ENCODE measurements at places on chromosomes 1 and 21.
A peak's percentile ranks its signal among the peaks of the same experiment; 100 is the strongest.

GRCh38 chr1:161132410-161133219 lies at the start of gene DEDD:
Gene DEDD, minus strand, starts transcription at chr1:161132667. Its CDS starts 8,205 bp downstream, at chr1:161124462.
- DNase-seq, result peak; percentile 79

GRCh38 chr1:54323324-54323739 lies 82.9 kb downstream of the SSBP3 start:
- no peak for DNase-seq

DNA sequence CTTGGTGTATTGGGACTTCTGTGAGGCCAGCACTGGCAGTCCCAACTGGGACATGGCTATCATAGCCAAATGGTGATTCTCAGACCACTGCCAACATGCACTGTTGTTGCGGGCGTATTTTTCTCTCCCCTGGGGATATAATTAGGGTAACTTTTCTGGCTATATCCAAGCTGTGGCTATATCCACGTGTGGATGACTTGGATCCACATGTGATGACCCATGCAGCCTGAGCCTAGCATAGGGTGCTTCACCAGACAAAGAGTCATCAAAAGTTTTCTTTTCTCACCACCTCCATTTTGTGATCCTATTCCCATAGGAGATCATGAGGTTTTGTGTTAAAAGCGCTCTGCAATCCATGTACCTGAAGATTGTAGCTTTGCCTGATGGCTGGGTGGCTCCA lies 51.2 kb upstream of the CSF3R start:
- DNase-seq, result no peak

- no peak for DNase-seq
These were observed 612.6 kb downstream of the MRPL39 start for GRCh38 chr21:24994717-24995116.

GRCh38 chr1:100354971-100355394 lies 2.7 kb downstream of the CDC14A start:
- DNase-seq, result no peak

GRCh38 chr1:11924334-11925195 lies 1.7 kb downstream of the KIAA2013 start:
- DNase-seq, result no peak

DNA sequence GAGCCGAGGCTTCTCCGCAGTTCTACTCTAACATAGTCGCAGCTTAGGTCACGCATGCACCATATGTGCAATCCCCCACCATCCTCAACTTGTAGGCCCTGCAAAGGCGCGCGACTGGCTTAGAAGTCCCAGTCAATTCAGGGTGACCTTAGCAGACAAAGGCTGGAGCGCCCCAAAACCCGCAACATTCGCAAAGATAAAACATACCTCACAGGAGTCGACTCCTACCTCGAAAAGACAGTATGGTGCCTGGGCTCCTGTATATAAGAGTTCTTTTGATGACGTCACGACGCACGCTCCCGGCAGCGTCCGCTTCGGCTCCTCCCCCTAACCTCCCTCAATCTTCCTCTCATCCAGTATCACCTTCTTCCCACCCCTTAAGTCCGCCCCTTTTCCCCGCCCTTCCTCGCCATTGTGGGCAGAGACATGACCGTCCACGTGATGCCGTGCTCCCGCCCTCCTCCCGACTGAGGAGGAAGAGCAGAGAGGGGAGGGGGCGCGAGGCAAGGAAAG lies at the start of gene GAS5:
Gene GAS5, minus strand, starts transcription at position 237 of the 513 bp plus-strand sequence.
- peak; percentile 99 for DNase-seq

DNA sequence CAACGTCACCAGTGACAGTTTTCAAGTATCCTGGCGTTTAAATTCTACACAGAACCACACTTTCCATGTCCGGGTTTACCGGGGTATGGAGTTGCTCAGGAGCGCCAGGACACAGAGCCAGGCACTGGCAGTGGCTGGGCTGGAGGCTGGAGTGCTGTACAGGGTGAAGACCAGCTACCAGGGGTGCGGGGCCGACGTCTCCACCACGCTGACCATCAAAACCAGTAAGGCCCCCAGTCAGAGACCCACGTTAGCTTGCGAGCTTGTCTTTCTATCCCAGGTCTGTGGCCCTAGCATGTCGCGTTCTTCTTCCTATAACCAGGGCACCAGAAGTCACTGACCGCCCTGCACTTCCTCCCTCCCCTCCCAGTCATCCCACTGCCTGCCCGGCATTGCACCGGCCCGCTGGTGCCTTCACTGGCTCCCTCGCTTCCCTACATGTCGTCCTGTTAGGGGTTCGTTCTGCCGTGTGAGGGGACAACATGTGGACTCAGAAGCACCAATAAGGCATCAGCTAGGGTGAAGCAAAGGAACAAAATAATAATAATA lies 27.9 kb downstream of the UMODL1 start:
- DNase-seq, result no peak

DNA sequence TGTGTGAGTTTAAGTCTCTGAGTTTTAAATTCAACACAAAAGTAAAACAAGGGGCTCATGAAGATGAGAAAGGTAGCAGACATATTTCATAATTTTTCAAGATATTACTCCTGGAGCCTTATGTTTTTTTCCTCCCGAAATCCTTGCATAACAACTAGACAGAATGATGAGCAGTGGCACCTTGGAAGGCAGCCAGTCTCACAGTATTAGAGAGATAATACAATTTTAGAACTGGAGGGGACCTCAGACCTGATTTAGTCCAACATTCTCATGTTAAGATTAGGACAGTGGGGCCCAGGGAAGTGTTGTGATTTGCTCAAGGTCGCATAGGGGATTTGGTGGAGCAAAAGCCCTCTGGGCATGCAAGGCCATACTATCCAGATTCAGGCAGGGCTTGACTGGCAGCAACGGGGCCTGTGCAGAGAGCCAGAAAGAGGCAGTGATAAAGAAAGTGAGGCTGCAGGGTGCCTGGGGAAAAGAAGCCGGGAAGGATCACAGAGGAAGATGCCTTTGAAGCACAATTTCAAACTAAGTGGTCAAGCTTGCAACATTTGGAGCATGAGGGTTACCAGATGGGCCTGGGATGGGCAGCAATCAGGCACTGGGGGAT lies 31.4 kb upstream of the BCL9 start:
- DNase-seq, result no peak

DNA sequence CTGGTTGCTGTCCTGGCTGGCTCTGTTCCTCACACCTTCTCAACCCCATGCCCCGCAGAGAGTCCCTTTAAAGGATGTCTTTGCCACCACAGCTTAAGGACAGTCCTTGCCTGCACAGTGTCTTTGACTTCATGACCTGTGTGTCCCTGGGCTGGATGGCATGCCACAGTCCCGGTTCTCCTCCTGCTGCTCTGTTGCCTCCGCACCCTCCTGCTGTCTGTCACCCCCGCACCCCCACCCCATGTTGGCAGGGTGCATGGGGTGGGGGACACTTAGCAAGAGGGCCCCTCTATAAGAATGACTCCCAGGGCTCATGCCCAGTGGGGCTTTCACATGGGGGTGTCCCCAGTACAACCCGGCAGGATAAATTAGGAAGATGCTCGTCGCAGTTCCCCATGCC lies 41.6 kb upstream of the PADI1 start:
- DNase-seq, result no peak

DNA sequence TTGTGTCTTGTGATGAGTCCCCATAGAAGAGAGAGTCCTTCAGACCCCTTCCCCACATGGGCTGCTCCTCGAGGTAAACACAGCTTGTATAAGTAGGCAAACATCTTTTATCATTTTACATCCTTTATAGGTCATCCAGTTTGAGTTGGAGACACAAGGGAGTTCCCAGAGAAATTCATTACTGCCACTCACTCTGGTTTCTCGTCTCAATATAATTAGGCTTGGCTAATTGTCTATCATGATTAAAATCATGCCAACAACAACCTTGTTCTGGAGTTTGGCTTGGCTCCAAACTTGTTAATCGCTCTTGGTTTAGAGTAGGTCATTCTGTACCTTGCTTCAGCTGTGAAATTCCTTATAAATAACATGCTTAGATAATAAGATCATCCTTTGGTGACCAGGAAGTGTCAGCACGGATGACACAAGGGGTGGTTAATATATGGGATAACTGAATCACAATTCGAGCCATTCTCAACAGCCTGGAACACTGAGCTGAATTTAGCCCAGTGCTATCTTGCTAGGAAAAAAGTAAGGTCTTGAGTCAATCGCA lies 70.7 kb upstream of the DAB1 start:
- DNase-seq, result no peak

GRCh38 chr1:68301471-68302001 lies 69.2 kb upstream of the WLS start:
- no peak for DNase-seq

- DNase-seq, result no peak
These were observed 862.7 kb downstream of the PLA2G4A start for GRCh38 chr1:187691439-187691838.

DNA sequence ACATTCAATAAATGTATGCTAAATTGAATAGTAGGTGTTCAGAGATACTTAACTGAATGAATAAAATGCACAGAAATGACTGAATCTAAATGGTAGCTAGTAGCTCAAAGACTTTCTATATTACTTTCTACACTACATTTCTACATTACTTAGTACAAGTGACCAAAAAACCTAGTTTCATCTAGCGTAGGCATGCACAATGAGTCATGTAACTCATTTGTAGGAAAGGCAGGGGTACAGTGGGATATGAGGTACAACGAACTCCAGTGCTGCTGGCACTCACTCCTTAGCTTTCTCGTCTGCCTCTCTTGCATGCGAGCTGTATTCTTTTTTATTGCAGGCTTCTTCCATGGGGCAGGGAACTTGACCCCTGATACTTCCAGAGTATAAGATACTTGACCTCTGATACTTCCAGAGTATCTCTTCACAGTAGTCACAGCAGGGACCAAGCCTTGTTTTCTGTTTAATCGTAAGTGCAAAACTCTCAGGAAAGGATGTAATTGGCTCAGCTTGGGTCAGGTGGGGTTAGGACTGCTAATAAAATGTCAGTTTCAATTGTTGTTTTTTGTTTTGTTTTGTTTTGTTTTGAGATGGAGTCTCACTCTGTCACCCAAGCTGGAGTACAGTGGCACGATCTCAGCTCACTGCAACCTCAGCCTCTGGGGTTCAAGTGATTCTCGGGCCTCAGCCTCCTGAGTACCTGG lies 4.9 kb upstream of the ATP2B4 start:
- no peak for DNase-seq

DNA sequence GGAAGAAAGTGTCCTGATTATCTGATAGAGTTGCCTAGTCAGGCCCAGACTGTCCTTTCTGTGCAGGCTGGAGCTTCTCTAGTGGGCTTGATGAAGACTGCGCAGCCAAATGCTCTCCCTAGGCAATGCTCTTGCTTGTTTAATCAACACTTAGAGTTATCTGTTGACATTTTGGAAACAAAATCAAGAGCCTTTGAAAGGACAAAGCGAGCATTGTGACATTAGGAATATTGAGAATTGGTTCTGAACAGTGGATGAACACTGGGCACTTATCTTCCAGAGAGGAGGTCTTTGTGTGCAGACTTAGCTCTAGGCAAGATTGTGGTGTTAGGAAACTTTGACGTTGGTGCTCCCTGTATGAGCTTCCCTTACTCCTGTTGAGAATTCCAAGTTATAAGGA lies 94.5 kb downstream of the DNTTIP2 start:
- DNase-seq, result no peak
